Activated naive CD8-positive, alpha-beta T cell treated with anti-CD3 and anti-CD28 coated beads, Interleukin-2, amount 50 U/mL, for 16 hours (primary cell): ENCODE measurements at places on chromosomes 2 and 18.

- no peak for DNase-seq
Observed at GRCh38 chr18:8763611-8764010, 58.3 kb downstream of the MTCL1 start.

DNA sequence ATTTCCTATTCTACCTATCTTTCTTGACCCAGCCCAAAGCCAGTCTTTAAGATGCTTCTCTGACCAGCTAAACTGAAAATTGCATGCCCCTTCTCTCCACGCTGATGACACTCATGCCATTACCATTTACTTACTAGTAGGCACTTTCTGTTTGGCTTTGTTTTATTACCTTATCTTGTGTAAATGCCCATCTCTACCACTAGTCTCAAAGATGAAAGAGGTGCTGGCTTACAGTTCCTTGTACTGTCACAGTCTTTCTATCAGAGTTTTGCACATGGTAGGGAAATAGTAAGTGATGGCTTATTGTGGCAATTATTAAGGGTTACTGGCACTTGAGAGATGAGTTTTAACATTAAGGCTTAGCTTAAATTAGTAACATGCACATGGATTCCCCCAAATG is 352.1 kb downstream of the RBM43 start:
- DNase-seq, result no peak

DNA sequence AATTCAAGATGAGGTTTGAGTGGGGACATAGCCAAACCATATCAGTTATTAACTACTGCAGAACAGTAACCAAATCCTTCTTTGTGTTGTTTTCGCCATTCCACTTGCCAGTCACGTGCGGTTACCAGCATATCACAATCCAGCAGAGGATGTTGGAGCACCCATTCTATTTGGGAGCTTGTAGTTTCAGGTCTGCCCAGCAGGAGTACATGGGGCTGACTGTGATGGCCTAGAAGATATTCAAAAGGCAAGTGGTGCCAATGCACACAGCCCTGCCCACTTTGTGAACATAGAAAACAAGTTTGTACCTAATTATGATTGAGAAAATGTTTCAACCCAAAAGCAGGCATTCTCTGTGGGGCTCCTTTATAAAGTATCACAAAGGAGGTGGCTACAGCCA is 57.0 kb downstream of the ZNF519 start:
- no peak for DNase-seq

DNA sequence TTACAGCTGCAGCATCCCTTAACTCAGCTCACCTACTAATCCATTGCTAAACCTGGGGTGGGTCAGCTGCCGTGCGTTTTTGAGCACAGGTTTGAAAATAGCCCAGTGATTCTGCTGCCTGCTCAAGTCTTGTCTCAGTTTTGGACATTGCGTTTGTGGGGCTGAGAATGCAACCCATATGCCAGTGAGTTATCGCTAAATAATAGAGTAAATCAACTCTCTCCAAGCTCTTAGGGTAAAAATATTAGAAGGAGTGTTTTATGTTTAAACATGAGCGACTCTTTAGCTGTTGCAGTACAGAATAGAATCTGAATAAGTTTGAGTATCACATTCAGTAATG is 2.1 kb downstream of the TSHZ1 start:
- no peak for DNase-seq

DNA sequence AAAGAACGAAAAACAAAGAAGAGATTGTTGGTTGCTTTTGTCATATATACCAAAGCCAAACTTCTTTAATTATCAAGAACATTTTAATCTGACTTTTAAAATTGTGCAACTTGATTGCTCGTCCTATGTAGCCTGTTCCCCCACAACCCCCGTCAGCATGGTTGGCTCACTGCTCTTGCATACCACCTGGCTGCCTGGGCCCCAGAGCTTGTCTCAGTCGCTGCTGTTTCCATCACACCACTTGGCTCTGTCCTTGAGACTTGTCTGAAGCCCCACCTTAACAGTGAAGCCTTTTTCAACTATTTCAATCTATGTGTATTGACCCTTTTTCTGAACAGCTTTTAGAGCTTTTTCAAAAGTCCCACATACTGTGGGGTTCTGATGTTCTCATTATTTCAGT is 270.8 kb downstream of the ZNF407 start:
- no peak for DNase-seq

GRCh38 chr2:72028351-72028995 is 119.2 kb downstream of the CYP26B1 start:
- DNase-seq, result no peak

DNA sequence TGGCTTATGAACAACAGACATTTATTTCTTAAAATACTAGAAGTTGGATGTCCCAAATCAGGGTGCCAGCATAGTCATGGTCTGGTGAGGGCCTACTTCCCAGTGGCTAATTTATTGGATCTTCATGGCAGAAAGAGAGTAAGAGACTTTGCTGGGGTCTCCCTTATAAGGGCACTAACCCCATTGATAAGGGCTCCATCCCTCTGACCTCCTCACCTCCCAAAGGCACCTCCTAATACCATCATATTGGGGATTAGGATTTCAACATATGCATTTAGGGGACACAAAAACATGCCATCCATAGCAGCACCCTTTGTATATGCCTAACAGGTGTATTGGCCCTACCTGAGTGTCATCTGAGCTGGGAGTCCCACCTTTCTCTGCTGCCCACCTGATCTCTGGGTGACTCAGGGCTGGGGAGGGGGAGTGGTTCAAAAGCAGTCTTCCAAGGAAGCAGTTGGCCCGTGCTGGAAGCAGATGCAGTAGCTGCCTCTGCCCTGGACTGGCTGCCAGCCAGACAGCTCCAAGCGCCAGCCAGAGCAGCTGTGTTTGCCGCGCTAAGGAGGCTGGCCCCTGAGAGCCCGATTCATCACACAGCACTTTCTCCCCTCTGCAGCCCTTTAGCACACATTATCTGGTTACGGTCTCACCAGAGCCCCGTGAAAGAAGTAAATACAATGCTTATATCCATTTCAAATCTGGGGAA is 84.6 kb downstream of the SMAD7 start:
- no peak for DNase-seq

- no peak for DNase-seq
Observed at GRCh38 chr2:128724547-128724946, 405.9 kb upstream of the HS6ST1 start.

DNA sequence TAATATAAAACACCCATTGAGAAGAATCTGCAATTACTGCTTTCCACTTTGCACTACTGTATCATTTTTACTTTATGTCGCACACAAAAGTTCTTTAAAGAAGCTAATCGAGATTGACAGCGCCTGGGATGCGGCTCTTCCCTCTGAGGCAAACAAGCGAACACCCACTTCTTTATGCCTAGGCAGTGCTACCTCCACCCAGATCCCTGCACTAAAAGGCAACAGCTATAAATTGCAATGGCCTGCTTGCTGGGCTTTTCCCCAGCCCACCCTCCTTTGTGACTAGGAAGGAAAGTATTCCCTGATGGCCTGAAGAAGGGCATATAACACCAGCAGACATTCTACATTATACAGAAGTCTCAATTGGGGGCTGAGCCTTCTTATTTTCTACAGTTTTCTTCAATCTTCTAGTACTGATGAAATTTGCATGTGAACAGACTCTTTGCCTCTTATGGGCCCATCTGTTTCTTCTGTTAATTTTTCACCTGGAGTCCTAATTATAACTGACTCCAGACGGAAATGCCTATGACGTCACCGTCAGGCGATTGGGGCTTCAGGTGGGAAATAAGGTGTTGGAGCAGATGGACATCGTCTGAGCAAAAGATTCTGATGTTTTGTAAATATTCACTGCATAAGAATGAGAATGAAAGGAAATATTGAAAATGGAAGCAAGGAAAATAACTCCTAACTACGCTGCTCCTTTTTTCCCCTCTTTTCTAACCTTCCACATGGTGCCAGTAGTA is 138.9 kb upstream of the DCC start:
- DNase-seq, result no peak

- no peak for DNase-seq
Observed at GRCh38 chr2:225920621-225921220, 521.2 kb downstream of the NYAP2 start.

DNA sequence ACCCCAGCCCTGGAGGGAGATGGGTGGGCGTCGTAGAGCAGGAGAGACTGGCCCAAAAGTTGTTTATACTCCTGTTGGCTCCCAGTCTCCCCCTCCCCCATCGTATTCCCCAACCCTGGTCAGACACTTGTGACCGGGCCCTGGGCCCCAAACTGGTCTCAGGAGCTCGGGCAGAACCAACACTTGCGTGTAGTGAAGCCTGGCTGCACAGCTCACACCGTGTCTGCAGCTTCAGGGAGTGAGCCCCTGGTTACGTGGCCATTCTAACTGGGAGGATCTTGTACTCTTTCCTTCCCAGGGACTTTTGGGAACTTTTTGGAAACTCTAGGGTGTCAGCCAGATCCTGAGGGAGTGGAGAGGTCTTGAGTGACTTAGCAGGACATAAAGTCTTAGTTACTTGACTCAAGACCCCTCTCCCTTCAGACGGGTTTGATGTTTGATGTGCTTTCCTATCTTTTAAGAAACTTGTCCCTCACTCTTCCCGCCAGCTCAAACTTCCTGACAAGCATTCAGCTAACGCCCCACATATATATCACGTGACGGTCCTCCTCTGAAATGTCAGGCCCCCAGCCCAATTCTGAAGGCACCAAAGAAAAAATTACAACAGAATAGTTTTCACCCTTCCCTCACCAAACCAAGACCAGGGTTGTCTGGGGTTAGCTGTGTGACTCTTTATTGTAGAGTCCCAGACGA is 2.3 kb downstream of the PKDCC start:
- no peak for DNase-seq

DNA sequence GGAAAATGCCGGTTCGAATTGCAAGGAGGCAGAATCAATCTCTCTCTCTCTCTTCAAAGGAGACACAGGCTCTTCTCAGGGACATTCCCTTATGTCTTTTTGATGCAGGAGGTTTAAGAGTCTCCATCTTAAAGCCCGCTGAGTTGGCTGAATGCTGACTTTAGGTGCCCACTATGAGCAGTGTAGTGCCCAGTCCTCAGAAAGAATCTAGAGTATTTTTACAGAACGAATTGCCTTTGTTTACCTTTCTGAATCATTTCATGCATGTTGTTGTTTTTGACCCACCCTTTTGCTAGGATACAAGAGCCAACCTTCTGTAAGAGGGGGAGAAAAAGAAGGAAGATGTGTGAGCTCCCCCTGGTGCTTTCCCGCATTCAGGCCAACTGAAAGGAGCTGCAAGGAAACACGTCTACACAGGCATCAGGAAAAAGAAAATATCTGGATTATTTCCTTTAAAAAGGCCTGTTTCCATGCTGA is 193.5 kb upstream of the TCF4 start:
- no peak for DNase-seq

GRCh38 chr2:30956995-30957394 is 149.7 kb upstream of the CAPN13 start:
- DNase-seq, result no peak

DNA sequence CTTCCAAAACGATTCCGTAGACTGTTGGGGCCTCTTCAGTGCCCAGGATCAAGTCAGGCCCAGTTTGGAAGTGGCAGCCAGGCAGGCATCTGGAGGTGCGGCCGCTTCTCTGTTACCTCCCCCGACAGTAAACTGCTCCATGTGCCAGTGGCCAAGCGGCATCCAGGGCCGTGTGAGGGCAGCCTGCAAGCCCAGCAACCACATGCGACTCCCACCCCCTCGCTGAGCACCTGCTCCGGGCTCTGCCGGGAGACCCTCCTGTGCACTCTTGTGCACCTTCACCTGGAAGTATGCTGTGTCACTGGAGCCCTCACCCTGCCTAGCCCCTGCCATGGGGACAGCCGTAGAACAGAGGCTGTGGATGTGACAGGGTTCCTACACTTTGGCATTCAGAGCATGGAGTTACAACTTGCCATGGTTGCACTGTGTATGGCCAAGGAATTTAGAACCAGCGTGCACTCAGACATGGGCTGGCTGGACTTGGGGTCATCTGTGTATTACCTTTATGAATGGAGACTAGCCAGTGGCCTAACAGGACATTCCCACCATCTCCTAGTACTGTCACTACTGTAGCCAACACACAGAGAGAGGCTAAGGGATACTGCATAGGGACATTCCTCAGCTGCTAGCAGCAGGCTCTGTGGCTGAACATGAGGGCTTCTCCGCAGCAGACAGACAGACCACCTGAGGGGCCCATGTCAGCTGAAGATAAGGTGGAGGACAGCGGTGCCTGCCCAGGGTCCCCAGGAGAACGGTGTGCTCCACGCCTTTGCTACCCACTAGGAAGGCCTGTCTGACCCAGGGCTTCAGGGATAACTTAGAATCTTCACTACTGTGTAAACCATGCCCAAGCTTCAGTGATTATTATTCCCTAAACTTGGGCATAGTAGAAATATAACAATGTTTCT is 25.0 kb upstream of the FAHD2A start:
- DNase-seq, result no peak

DNA sequence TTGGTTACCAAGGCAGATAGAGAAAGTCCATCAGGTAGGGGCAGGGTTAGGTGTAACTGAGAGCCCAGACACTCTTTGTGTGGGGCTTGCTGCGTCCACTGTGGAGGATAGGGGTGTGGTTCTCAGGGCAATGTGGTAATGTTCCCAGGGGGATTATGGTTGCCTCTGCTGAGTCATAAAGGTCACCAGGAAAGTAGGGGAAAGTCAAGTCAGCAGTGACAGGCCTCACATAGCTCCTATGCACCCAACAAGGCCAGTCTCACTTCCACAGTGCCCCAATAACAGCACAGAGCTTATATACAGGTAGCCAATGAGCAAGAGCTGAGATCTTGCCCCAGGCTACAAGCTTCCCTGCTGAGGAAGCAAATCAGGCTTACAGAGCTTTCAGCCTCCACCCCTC is 1438.0 kb upstream of the ZEB2 start:
- no peak for DNase-seq

GRCh38 chr2:27431395-27431794 is 3.0 kb downstream of the NRBP1 start:
- DNase-seq, result no peak

GRCh38 chr18:24031916-24032315 is 17.4 kb downstream of the TTC39C start:
- no peak for DNase-seq

GRCh38 chr18:60471652-60472051 is 99.1 kb upstream of the MC4R start:
- no peak for DNase-seq

DNA sequence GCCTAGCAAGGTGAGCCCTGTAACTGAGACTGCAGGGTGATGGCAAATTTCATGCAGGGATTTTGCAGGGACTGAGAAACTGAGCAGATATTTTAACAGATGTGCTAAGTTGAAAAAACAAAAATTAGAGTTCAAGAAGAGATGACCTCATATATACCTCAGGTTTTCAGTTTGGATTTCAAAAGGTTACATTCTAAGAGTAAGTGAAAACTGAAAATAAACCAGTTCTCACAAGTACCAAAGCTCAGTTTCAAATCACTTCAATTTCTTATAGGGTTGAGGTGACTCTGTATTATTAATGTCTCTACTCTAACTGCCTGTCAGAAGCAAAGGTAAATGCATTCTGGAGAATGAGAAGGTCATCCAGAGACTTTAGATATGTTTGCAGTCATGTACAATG is 237.4 kb upstream of the VRK2 start:
- DNase-seq, result no peak

DNA sequence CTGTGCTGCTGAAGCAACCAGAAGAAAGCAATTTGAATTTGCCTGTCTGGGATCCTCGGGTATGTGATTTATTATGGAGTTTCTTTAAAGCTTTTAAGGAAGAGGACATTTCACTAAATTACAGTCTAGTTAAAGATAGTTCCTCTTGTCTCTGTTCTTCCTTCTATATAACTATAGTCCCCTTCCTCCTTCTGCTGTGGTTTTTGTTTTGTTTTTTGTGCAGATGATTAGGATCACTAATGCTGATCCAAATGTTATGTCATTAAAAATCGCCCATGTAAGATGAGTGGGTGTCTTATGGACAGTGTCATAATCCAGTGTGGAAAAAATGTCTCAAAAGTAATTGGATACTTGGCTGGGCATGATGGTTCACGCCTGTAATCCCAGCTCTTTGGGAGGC is 24.7 kb downstream of the PAPOLG start:
- DNase-seq, result no peak
